ENCODE measurements at places on chromosomes 16 and 17. TPM values are rescaled to one million over a fixed set of nuclear protein-coding genes. Genes with fewer than 3 reads are reported as not detected.

GRCh38 chr17:6507535-6507934, 48.8 kb downstream of the PITPNM3 start:
- peak; percentile 93 for ATAC-seq

- no peak for ATAC-seq
Measured at GRCh38 chr17:1958134-1958881, 66.8 kb downstream of the RTN4RL1 start.

DNA sequence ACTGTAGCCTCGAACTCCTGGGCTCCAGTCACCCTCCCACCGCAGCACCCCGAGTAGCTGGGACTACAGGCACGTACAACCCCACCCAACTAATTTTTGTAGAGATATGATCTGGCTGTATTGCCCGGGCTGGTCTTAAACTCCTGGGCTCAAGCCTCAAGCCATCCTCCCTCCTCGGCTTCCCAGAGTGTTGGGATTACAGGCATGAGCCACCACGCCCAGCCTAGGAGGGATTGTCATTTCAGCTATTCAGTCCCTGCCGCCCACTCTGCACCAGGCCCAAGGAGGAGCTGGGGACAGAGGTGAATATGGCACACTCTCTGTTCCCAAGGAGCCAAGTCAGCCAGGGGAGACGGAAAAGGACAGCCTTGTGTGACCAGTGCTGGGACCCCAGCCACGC, 256.2 kb downstream of the PARN start:
- no peak for ATAC-seq

DNA sequence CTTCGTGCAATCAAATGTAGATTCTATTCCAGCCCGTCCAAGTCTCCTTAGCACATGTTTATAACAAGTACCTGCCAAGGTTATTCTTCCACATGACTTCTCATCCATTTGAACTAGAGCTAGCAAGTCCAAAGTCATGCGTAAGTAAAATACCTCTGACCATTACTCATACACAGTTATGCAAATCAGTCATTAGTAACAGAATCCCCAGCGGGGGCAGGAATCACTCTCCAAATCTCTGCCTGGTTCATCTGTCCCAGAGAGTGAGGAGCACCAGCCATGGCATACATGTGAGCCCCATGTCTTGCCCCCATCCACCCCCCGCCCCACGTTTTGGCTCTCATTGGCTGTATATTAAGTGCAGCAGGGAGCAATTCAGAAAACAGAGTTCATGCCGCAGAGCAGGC, 27.7 kb downstream of the SRL start:
- peak; percentile 90 for ATAC-seq

DNA sequence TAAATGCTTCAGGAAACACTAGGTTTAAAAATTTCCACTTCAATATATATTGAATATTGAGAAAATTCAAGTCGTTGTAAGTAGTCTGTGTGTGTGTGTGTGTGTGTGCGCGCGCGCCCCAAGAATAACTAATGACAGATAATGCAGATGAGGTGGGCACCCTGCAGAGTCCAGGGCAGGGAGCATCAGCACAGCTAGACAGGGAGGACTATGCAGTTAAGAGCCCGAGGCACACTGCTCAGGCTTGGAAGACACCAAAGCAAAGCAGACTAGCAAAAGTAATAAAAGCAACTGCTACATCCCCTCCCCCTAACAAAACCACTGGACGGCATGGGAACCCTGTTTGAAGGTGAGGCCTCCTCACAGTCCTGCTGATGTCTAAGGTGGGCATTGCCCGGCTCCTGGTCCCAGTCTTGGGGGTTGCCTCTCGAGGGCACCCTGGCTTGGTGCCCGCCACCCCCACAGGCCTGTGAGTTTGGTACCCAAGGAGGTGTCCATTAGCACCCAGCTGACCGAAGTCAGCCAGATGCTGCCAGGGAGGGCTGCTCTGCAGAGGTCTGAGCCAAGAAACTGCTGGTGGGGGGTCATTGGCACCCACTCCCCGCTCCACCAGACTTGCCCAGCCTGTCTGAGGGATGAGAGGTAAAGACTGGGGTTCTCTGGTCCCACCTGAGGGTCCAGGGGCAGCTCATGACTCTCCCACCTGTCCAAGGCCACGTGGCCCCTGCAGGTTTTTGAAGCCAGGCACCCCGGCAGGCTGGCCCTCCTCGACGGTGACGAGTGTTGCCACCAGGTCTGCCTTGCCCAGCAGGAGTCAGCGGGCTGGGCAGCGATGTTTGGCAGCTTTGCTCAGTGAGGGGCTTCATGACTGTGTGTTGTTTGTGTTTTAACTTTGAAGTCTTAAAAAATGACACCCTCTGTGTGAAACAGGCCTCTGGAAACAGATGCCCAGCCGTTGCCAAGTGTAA, 18.7 kb downstream of the LRRC75A start:
- peak; percentile 25 for ATAC-seq

- ATAC-seq: no peak
Measured at GRCh38 chr17:61265397-61265796, 134.2 kb upstream of the TBX2 start.

The TMEM235 gene
- not detected for total RNA-seq

GRCh38 chr17:5952518-5952917, 117.7 kb upstream of the WSCD1 start:
- no peak for ATAC-seq

The TMEM238L gene
- 2.3 TPM for total RNA-seq

DNA sequence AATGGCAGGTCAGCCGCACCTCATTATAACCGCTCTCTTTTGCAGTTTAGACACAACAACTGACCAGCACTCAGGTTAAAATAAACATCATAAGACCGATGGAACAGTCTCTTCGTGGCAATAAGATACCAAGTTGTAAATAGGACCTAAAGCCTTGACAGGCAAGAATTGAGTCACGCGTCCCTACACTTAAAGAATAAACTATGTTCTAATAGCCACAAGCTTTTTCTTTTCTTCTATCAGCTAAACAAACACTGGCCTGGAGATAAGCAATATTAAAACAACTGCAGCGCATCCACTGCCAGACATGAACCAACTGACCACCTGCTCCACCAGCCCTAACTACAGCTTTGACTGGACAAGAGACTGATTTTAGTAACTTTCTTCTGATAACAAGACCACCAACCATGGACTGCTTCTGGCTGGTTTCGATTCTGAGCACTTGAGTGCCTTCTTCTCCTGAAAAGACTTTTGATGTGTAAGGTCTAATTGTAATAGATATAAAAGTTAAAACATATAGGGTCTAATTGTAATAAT, 17.5 kb downstream of the SLFN12L start:
- no peak for ATAC-seq

DNA sequence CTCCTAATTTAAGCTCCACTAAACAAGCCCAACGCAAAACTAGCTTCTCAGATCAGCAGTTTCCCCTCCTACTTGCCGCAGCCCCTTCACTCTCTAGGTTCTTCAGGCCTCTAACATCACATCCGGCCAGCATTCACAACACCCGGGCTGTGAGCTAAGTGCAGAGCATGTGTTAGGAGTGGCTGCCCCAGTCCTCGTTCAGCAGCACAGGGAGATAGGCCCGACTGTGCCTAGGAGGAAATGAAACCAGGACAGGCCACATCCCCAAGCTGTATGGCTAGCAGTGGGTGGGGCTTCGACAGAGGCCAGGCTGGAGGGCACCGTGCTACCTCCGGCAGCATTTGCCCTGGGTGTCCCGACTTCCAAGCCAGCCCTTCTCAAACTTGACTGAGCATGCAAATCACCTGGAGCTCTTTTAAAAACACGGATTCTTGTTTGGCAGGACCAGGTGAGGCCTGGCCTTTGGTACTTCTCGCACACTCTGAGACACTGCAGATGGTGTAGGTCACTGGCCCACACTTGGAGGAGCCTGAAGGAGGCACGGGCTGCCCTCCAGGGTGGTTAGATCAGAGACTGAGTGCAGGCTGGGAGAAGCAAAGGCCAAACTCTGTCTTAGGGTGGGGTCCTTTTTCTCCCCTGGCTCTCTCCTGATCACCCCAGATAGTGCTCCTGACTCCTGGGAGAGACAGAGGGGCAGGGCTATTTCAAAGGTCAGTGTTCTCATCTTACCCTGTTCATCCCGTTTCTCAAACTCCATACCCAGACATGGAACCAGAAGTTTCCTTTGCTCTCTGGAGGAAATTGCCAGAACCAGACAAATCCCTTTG, 202.0 kb downstream of the C16orf78 start:
- ATAC-seq: peak; percentile 78

The KRTAP16-1 gene
- not detected for total RNA-seq

The MAPT gene
- total RNA-seq: 0.88 TPM

- peak; percentile 35 for ATAC-seq
Measured at GRCh38 chr17:78219396-78220150, 5.5 kb downstream of the BIRC5 start.

DNA sequence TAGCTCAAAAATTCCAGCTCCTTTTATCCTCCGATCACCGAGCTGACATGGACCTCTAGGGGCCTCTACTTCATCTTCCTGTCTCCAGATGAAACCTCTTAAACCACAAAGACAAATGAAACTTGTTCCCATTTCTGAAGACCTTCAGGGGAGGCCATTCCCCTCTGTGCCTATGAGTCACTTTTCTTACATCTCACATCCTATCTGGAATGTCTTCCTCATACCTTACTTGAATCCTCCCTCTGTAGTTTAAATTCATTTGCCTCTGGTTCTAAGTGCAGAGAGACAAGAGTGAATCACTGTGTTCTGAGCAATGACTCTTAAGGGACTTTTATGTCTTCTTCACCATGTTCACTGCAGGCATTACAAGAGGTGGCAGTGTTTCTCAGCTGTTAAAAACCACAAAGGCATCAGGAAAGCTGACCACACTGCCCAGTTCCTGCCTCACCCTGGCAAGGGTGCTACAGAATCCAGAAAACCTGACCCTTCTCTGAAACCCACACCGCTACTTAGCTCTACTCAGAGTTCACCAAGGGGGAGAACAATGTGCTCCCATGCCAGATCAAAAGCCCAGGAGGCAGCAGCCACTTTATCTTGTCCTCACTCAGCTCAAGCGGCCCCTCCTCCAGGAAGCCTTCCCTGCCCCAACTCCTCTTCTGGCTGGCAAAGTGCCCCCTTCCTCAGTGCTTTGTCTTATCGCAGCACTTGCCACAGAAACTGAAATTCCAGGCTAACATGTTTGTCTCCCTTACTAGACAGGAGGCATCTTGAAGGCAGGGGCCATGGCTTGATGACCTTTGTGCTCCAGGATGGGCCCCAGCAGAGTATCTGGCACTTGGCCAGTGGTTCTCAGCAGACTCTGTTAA, 6.4 kb downstream of the CUEDC1 start:
- peak; percentile 84 for ATAC-seq

DNA sequence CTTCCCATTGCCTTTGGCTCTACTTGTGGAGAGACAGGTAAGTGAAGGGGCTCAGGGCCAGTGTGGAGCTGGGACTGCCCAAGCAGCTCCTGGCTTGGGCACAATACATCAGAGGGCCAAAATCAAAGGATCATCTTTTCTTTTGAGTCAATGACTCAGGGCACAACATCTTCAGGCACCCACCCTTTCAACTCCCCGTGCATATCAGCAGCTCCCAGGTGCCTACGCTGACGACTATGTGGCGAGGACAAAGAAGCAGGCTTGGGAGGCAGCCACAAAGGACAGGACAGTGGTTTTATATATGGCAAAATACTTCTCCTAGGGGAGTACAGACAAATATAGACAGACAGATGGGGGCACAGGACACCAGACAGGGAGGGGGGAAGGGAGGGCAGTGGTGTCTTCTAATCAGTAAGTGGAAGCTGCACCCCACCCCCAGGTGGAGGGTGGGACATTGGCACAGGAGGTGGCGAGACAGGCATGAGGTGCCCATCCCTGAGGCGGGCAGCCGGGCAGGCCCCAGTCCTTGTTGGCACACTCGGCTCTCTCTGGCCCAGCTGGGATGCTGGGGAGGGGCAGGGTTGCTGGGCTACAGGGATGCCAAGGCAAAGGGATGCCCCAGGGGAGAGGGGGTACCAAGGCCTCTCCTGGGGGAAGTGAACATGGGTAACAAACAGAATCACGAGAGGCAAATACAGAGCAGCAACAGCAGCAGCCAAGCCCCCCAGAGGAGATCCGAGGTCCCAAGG, 7.7 kb upstream of the ARL5C start:
- no peak for ATAC-seq

The C16orf86 gene
- total RNA-seq: 0.84 TPM

The C17orf107 gene
- total RNA-seq: 1.3 TPM

DNA sequence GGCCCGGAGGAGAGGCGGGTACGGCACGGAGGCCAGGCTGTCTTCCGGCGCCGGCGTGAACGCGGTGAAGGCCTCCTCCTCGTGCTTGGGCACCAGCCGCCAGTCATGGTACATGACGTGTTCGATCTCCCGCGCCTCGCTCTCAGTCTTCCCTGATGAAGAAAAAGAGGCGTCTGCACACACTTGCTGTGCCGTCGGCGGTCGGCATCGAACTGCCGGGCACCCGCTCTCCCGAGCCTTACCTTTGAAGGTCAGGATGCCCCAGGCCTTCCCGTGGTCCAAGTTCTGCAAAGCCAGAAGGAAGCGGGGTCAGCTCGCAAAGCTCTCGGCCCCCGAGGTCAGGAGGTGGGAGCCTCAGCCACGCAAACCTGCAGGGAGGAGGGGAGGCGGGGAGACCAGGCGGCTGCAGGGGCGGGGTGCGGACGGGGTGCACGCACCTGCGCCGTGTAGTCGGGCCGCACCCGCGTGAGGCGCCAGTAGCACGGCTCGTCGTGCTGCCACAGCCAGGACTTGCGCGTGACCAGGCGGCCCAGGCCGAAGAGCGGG, at the start of gene EME2:
Gene EME2, plus strand, starts transcription at position 449 of the 546 bp plus-strand sequence. CDS start 418 bp downstream, outside the sequence.
- ATAC-seq: peak; percentile 47

GRCh38 chr17:13734880-13735279, 133.2 kb upstream of the HS3ST3A1 start:
- no peak for ATAC-seq

DNA sequence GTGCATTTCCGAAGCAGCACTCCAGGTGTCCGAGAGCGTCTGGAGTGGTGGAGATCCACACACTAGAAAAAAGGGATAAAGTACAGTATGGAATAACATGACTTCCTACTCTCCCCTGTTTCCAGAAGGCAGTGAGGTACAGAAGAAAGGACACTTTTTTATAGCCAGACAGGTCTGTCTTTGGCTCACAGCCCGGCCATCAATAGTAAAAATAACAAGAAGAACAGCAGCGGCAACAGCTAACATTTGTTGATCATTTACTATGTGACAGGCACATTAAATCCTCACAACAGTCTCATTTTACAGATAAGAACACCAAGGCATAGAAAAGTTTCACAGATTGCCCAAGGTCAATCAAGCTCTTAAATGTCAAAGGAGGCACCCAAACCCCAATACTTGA, 16.2 kb downstream of the DYNLRB2 start:
- no peak for ATAC-seq

GRCh38 chr16:81445143-81445961, 744 bp downstream of the CMIP start:
- peak; percentile 12 for ATAC-seq

DNA sequence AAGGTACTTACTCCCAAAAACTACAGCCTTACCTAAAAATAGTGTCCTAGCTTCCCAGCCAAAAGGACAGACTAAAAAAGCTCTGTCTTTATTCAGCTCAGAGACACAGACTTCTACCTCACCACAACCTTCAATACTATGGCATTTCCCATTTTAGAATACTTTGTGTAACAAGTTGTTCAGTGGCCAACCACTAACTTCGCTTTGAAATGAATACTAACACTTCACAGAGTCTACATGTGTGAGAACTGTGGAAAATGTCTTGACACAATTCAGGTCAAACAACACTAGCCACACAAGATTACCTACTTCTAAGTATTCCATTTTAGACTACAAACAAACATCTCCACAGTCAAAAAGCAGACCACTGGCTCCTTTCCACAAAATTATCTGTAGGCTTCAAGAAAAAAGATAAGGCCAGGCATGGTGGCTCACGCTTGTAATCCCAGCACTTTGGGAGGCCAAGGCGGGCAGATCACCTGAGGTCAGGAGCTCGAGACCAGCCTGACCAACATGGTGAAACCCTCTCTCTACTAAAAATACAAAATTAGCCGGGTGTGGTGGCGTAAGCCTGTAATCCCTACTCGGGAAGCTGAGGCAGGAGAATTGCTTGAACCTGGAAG, 3.2 kb downstream of the HELZ start:
- ATAC-seq: no peak

GRCh38 chr16:57757326-57757786, 21.8 kb downstream of the KATNB1 start:
- peak; percentile 78 for ATAC-seq

Measured in esophagus mucosa (tissue), 1 donor.